ENCODE measurements at places on chromosomes 1 and 21.

- DNase-seq = no peak
These were observed 10.8 kb downstream of the OSBPL9 start for GRCh38 chr1:51627672-51628071.

- no peak for DNase-seq
These were observed 4.3 kb downstream of the INTS7 start for GRCh38 chr1:212030936-212031528.

DNA sequence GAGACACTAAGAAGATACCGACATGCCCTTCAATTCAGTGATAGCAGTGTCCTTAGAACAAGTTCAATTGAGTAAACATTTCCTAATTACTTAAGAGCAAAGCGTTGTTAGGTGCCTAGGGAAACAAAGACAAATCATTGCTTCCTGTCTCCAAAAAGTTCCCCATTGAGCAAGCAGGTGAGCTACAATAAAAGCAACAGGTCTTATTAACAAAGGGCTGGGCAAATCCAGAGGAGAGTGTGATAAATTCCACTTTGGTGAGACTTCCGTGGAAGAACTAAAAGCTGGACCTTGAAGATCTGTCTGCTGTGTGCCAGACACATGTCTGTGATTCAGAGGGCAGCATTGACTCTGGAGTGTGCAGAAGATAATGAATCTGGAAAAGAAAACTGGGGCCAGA lies 1.9 kb upstream of the TUT4 start:
- DNase-seq = no peak

DNA sequence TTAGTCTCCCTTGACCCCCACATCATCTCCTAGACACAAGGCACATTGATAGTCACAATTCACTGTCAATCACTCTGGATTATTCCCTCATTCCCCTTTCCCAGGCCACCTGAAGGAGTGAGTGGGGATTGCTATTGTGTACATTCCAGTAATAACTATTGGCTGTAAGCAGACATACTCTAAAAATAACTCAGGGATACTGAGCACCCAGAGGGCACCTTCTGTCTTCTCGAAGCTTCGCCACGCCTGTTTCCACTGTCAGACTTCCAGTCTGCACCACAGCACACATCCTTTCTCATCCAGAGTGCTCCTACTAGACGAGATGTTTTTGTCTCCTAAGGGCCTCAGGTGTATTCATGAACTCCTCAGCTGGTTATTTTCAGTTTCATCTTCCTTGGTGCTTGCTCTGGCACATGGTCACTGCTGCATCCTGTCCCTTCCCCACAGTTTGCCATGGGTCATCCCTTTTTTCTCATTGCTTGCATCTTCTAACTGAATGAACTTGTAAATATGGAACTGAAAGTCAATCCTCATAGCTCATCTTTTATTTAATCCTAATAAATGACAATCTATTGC lies 848 bp upstream of the APOBEC4 start:
- DNase-seq = no peak

GRCh38 chr1:165871311-165872067 lies 44.1 kb downstream of the UCK2 start:
- peak; percentile 47 for DNase-seq

GRCh38 chr1:9426291-9426711 lies 113.0 kb upstream of the SLC25A33 start:
- DNase-seq = peak; percentile 60
